ENCODE measurements at places on chromosomes 1 and 21. TPM values are rescaled to one million over a fixed set of nuclear protein-coding genes. Genes with fewer than 3 reads are reported as not detected.

SAMD11 gene
- total RNA-seq = 29.0 TPM

PTPN22 gene
- total RNA-seq = 4.1 TPM

APCS gene
- not detected for total RNA-seq

TNFAIP8L2 gene
- not detected for total RNA-seq

NID1 gene
- 5.8 TPM for total RNA-seq

DAB1 gene
- not detected for total RNA-seq

DUSP12 gene
- 82.8 TPM for total RNA-seq

DNA sequence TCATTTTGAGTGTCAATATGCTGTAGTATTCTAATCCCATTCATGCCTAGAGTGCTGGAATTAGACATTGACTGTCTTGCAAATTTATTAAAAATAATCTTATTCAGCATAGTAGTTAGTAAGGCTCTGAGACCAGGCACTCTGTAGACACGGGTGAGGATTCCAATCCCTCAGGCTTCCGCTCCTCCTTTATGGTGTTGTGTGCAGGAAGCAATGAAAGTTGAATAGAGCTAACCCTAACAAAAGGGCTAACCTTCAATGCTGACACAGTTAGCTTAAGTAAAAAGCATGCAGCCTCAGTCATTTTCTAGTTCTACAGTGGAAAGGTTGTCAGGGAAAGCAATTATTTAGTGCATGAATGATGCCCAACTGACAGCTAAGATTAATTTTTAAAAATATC, 199.6 kb upstream of the SGIP1 start:
- no peak for DNase-seq

DNA sequence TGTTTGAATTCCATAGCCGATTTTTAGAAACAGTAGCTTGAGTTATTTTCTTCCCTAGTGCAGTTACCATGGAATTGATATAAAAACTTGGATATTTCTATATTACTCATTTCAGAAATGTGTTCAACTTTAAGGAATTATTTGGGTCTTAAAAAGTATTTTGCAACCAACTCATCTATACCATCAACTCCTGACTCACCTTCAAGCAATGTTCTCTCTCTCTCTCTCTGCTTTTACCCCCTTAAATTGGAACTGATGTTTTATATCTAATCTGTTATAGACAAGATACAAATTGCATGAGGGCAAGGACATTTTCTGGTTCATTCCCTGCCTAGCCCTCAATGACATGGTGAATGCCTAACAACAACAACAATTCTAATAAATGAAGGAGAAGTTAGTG, 214.7 kb upstream of the NRIP1 start:
- DNase-seq = no peak

DNA sequence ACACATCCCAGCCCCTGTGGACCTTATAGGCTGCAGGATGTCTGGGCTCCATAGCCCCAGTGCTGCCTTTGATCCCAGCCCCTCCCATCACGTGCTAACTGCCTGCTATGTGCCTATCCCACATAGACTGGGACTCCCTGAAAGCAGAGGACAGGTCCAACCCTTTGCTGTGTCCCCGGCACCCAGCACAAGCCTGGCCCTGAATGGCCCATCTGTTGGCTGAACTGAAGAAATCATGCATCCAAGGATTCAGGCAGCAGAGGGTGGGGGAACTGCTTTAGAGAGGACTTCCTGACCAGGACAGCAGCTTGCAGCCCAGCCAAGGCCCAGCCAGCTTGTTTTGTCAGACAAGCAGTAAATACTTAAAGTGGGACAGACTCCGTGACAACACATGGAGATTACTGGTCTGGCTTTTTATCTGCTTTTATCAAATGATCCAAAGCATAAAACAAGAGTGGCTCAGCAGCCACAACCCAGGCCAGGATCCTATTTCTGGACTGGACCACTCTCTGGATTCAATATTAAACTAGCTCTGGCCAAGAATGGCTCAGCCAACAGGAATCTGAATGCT, 69.3 kb downstream of the GLIS1 start:
- no peak for DNase-seq

DNA sequence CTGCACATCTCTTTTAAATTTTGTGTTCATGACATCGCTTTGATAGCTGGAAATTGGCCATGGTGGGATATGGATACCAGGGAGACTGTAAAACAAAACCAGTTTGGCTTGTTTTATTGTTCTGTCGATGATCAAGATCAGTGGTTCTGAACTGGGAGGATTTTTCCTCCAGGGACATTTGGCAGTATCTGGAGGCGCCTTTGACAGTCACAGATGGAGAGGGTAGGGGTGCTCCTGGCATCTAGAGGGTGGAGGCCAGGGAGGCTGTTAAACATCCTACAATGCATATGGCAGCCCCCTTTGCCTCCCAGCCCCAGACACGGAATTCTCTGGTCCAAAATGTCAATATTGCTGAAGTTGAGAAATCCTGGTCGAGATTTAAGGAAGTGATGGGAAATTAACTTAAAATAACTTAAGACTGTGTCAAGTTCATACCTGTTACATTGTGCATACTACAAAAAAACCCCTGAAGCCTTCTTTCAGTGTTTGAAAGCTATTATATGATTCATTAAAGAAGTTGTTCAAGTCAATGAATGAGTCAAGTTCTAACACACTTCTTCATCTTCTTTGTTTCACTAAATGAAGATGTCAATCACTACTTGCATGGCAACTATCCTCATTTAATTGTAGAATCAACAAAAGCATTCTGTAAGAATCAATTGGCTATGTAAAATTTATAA, 150.9 kb downstream of the KCNJ6 start:
- no peak for DNase-seq

- no peak for DNase-seq
These were observed 34.9 kb downstream of the DRAM2 start for GRCh38 chr1:111104981-111105380.

DNA sequence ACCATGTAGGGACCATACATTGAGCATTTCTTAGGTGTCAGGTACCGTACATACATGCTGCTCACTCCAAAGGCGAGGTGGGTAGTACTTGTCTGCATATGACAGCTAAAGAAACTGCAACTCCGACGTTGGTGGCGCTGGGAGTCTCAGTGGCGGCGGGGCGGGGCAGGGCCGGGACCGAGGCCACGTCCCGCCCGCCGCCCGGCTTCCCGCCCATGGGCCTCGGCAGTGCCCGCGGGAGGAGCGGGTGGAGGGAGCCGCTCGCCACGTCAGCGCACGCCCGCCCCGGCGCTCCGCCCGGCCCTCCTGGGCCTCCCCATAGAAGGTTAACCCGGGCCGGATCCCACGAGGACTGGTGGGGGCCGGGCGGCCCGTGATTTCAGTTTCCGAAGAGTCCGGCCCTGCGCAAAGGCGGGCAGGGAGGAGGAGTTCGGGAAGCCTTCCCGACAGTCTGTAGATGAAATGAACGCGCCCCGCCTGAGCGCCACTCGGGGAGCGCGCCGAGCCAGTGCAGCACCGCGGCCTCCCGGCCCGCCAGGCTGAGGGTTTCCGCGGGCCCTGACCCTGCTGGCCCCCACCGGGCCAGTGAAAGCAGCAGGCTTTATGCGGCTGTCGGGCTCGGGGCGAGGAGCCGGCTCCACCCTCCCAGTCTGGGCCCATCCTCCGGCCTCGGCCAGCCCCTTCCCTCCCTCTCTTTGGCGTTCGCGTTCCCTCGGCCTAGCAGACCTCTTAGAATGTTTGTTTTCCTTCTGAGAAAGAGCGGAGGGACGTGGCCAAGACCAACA, 119.9 kb upstream of the JUN start:
- peak; percentile 94 for DNase-seq

DNA sequence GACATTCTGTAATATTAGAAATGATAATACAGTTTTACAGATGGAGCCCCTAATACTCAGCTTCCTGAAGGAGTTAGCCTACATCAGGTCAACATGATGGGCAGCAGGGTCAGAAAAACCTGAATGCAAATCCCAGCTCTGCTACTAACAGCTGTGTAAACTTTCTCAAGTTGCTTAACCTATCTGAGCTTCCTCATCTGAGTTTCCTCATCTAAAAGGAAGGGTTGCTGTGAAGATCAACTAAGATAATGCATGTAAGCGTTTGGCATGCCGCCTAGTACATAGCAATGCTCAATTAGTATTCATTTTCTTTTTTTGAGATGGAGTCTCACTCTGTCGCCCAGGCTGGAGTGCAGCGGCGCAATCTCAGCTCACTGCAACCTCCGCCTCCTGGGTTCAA, 18.4 kb upstream of the DESI2 start:
- DNase-seq = no peak

DNA sequence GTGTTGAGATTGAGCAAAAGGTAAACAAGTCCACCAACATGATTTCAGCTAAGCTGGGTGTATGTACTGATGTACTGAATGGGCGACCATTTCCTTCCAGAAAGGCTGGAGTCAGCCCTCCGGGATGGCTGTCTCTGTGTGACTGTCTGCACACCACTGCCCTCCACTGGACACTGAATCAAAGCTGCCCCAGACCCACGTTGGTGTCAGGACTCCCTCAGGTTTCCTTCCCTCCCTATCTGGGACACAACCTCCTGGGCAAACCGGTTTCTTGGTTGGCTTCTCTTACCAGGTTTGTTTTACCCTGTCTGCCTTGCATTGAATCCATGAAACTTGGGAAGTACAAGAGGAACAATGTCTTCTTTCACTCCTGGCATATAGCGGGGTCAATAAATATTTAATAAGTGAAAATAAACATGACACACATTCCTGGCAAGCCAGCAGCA, 5.3 kb upstream of the SRP9 start:
- DNase-seq = peak; percentile 94

DNA sequence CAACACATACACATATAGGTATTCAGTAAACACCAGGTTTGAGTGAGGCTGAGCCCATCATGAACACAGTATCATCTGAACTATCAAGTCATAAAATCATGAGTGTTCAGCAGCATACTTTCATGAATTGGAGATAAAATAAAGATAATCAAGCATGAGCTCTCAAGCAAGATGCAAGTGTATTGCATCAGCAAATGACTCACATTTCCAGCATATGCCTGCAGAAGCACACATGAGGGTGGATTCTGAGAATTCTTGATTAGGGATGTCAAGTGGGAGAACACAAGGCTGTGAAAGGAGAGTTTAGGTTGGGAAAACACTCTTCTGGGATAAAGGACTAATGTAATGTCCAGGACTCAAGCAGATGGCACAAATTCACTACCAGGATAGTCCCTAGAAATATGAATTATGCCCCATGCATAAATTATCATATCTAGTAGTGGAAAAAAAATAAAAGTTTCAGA, 299.2 kb downstream of the SRGAP2C start:
- DNase-seq = peak; percentile 26

DNA sequence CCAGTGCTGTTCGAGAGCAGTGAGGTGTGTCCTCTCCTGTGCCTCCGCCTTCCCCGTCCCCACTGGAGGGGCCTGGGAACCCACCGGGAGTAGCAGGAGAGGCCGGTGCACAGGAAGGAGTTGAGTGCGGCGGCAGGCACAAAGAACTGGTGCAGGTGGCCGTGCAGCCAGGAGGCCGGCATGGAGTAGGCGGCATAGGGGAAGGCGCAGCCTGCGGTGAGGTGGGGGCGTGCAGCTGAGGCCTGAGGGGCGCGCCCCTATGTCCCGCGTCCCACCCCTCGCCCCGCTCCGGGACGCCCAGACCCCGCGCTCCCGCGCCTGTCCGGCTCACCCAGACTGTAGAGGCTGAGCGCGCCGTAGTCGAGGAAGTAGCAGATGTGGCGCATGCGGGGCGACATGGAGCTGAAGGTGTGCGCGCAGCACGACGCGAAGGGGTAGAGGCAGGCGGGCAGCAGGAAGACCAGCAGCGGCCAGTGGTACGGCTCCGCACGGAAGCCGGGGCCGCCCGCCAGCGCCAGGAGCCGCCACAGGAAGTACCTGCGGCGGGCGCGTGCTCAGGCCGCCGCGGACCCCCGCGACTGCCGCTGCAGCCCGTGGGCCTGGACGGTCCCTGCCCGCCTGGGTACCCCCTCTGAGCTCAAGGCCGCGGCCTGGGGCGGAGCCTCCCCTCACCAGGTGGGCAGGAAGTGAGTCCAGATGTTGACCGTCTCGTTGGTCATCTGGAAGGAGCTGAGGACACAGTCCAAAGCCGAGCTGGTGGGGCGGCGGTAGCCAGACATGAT, 2.2 kb downstream of the PAQR6 start:
- DNase-seq = no peak

- DNase-seq = no peak
These were observed 32.9 kb downstream of the SERINC2 start for GRCh38 chr1:31445951-31446350.

- no peak for DNase-seq
These were observed 117.8 kb downstream of the LIPI start for GRCh38 chr21:14092834-14093560.

DNA sequence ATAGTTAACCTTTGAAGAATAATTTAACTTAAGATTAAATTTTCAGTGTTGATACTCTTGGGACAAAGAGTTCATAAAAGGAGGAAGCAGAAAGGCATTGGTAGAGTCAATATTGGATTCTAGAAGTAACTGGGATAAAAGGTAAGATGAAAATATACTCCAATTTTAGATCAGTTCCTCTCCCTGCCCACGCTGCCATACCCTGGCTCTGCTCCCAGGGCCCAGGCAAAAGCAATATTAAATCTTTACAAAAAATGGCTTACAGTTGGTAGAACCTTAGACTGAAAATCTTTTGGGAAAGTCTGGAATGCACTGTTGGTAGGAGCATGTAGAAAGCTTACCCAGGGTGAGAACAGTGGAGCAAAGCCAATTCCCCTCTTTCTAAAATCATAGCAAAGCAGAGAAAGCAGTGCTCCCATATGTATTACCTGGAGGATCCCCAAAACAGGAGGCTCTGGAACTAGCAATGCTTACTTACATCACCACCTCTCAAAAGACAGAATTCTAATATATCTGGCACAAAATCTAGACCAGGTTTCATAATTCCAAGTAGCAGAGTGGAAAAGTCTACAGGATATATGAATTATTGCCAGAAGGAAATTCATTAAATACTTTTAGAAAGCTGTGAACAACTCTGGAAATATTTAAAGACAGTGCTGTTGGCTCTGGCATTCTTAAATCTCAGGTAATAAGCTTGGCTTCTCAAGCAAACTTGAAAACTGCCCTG, 24.5 kb downstream of the KIAA0319L start:
- DNase-seq = no peak

- DNase-seq = no peak
These were observed 812.8 kb upstream of the BRINP3 start for GRCh38 chr1:191290441-191290840.

DNA sequence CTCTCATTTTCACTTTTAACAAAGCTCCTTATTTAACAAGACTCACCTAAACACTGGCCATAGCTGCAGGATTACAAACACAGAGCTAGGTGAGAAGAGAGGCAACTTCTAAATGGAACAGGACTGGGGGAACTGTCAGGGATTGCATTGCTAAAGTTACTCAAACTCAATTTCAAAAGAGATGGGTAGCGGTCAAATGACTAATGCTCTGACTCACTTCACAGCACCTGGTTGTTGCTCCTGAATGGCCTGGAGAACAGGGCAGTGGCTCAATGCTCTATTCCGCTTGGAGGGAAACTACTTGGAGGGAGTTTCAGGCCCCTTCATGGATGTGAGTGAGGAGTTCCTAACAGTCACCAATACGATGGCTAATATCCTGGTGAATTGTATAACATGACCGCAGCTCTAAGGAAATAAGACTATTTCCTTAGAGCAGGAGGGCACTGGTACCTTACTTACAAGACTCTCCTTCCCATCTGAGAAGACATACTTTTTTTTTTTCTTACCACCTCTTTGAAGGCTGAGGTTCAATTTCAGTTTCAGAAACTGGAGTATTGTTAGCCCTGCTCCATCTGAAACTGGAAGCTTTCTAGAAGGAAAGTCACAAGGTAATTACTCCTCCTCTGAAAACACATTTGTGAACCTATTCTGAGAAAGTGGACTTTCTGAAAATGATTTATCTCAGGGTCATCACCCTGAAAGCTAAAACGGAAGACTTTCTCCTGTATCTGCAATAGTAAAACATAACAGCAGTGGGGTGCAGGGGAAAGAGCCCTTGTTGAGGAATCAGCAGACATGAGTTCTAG, 9.5 kb downstream of the DPT start:
- DNase-seq = peak; percentile 86

GRCh38 chr1:226351709-226352108, 42.7 kb upstream of the LIN9 start:
- DNase-seq = peak; percentile 46
